ENCODE measurements at places on chromosomes 5 and 9. TPM values are rescaled to one million over a fixed set of nuclear protein-coding genes. Genes with fewer than 3 reads are reported as not detected.

GRCh38 chr9:69834056-69834455, 13.4 kb downstream of the CFAP95 start:
- no peaks in the 10 kb centered on the region for H3K36me3 ChIP-seq
- peak overlapping the region; percentile 20 for H3K27ac ChIP-seq
- peaks cover 47% of the 10 kb centered on the region for H3K4me1 ChIP-seq
- H3K27me3 ChIP-seq, result no peaks in the 10 kb centered on the region

- H3K4me1 ChIP-seq, result no peaks in the 10 kb centered on the region
- H3K36me3 ChIP-seq, result no peaks in the 10 kb centered on the region
- H3K4me3 ChIP-seq, result no peak overlapping the region
- DNase-seq, result no peak
- no peaks in the 10 kb centered on the region for H3K27me3 ChIP-seq
Observed at GRCh38 chr9:15606643-15607472, 54.0 kb downstream of the CCDC171 start.

PKD2L2 gene
- not detected for total RNA-seq

DNA sequence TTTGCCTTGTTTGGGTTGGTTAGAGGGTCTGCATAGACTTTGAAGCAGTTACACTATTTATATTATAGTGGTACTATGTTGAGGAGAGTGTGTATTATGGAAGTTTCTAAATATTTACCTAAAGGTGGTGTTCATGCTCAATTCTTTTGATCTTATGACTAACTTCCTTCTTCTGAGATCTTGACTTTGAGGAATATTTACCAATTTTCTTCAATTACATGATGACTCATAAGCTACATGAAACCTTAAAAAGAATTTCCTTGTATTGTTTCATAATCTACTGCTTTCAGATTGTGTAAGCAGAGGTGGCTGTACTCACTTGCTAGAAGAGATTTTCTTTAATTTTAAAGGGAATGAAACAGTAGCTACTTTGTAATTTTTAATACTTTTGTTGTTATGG, 276.1 kb downstream of the TAF11L14 start:
- H3K27me3 ChIP-seq, result no peaks in the 10 kb centered on the region
- H3K4me1 ChIP-seq, result no peaks in the 10 kb centered on the region
- no peak overlapping the region for H3K27ac ChIP-seq
- H3K4me3 ChIP-seq, result no peak overlapping the region
- no peaks in the 10 kb centered on the region for H3K36me3 ChIP-seq

DNA sequence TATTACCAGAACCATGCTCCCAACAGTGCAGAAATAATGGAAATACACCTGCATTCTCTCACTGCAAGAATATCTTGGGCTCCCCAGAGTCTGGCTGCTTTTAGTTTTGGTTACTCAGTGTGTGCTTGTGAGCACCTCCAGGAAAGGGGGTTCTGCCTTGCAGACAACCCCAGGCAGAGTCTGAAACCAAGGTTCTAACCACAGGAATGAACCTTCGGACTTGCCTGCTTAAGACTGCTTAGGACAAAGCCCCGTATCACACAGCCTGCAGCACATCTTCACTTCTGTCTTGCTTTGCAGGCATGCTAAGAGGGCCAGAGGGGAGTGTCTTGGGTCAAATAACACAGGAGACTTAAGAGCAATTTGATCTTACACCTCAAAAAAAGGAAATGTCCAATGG, 94.8 kb upstream of the SPATA31C2 start:
- H3K27me3 ChIP-seq, result peaks cover 14% of the 10 kb centered on the region
- no peak overlapping the region for H3K4me3 ChIP-seq
- peaks cover 5% of the 10 kb centered on the region for H3K4me1 ChIP-seq
- no peak for DNase-seq
- H3K36me3 ChIP-seq, result no peaks in the 10 kb centered on the region

CDX1 gene
- total RNA-seq, result not detected

DNA sequence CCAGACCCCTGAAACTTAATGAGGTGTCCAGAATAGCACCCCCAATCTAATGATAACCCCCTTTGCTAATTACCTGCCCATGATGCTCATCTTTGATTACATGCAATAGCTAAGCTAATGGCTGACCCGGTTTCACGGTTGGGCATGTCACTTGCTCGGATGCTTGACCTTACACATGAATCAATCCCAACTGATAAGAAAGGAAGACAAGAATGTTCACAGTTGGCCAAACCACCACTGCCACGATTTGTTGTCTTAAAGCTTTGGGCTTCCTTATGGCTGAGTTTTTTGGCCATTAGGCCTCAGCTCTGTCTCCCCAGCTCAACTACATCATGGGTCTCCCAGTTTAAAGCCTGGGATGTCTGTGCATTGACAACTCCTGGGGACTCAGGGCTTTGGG, 53.1 kb upstream of the TGFBR1 start:
- no peaks in the 10 kb centered on the region for H3K36me3 ChIP-seq
- peaks cover 36% of the 10 kb centered on the region for H3K4me1 ChIP-seq
- no peak overlapping the region for H3K4me3 ChIP-seq

STING1 gene
- 183 TPM for total RNA-seq

- H3K27me3 ChIP-seq, result no peaks in the 10 kb centered on the region
- no peak overlapping the region for H3K4me3 ChIP-seq
- no peaks in the 10 kb centered on the region for H3K36me3 ChIP-seq
- no peak overlapping the region for H3K27ac ChIP-seq
- H3K4me1 ChIP-seq, result peaks cover 3% of the 10 kb centered on the region
Observed at GRCh38 chr5:143128412-143129071, 274.9 kb downstream of the NR3C1 start.

- no peak overlapping the region for H3K4me3 ChIP-seq
- H3K4me1 ChIP-seq, result peaks cover 20% of the 10 kb centered on the region
- no peak overlapping the region for H3K27ac ChIP-seq
- no peaks in the 10 kb centered on the region for H3K36me3 ChIP-seq
Observed at GRCh38 chr9:107491081-107492053, 1.8 kb upstream of the KLF4 start.

- peaks cover 12% of the 10 kb centered on the region for H3K4me1 ChIP-seq
- no peak for DNase-seq
- H3K27ac ChIP-seq, result no peak overlapping the region
- no peaks in the 10 kb centered on the region for H3K27me3 ChIP-seq
Observed at GRCh38 chr9:6078382-6079105, 63.1 kb upstream of the RANBP6 start.

KIAA0825 gene
- 1.3 TPM for total RNA-seq

DNA sequence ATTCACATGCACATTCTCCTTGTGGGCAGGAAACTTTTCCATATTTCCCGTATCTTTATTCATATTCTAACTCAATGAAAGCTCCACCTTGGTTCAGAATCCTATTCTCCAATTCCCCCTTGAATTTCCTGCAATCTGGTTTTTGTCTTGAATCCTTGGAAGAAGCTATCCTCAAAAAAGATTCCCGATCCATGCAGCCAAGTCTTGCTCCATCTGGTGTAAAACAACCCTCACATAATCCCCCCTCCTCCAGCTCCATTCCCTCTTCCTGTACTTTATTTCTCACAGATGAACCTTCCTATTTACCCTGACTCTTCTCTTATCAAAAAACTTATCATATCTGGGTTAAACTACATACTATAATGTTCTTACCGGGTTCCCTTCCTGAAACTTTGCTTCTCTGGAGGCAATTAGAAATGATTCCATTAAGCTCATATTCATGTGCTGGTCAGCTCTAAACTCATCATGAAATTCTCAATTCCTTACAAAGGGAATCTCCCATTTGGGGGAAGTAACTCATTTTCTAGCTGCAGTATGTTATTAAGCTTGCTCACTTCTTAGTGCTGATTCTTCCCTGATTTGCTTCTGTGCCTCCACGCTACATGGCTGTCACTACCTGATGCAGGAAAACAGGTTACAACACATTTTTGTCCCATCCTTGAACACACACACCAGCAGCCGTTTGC, 81.7 kb downstream of the GNAQ start:
- no peak for DNase-seq
- H3K4me3 ChIP-seq, result no peak overlapping the region
- H3K27me3 ChIP-seq, result no peaks in the 10 kb centered on the region
- H3K27ac ChIP-seq, result no peak overlapping the region
- peaks cover 57% of the 10 kb centered on the region for H3K4me1 ChIP-seq

DNA sequence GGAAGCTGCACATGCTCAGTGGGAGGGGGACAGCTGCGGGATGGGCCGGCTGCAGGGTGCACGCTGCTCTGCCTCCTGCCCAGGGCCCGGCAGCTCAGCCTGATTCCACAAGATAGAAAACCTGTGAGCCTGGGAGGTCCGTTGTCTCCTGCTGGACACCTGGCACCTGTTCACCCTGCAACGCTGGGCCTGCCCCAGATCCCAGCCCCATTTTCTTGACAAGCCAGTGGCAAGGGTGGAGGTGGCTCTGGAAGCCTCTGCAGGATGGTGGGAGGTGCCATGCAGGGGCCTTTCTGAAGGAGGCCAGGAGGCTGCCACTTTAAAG, 68.1 kb upstream of the RNF130 start:
- DNase-seq, result no peak
- H3K4me3 ChIP-seq, result no peak overlapping the region
- H3K36me3 ChIP-seq, result no peaks in the 10 kb centered on the region
- H3K27me3 ChIP-seq, result peaks cover 6% of the 10 kb centered on the region
- H3K4me1 ChIP-seq, result peaks cover 8% of the 10 kb centered on the region

DNA sequence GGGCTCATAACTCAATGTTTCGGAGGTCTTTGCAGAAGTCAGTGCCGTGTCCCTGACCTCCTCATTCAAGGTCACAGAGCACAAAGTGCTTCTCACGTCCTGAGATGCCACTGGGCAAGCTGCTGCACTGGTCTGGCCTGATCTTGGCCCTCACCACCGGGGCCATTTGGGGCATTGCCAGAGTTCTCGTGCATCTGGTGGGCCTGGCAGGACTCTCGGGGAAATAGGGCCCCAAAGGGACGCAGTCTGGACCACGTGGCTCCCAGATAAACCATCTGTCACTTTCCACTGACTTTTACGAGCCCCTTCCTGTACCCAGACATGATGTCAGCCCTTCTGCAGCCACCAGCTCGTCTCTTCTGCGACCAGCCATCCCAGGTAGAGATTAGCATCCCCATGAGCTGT, 54.8 kb downstream of the HRH2 start:
- no peak overlapping the region for H3K4me3 ChIP-seq
- DNase-seq, result no peak
- H3K4me1 ChIP-seq, result peaks cover 7% of the 10 kb centered on the region
- H3K36me3 ChIP-seq, result peaks cover 4% of the 10 kb centered on the region
- no peak overlapping the region for H3K27ac ChIP-seq

GRCh38 chr5:43036856-43037635, 3.1 kb downstream of the ANXA2R start:
- H3K36me3 ChIP-seq, result no peaks in the 10 kb centered on the region
- no peak for DNase-seq
- H3K4me1 ChIP-seq, result peaks cover 36% of the 10 kb centered on the region
- no peaks in the 10 kb centered on the region for H3K27me3 ChIP-seq
- H3K4me3 ChIP-seq, result peak overlapping the region; percentile 81
- H3K27ac ChIP-seq, result peak overlapping the region; percentile 83

DNA sequence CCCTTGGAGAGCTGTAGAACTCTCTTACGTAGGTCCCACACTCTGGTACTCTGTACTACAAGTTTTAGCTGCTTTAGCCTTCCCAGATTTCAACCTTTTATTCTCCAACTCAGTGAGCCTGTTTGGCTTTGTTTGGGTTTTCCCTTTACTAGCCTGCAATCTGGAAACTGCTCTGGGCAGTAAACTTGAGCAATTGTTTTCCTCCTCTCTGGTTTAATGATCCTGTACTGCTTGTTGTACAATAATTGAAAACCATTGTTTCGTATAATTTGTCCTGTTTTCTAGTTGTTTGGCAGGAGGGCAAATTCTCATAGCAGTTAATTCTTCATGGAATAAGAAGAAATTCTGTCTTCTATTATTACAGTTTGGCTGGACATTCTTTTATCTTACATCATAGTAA, 62.8 kb upstream of the TLX3 start:
- peaks cover 2% of the 10 kb centered on the region for H3K36me3 ChIP-seq
- no peak overlapping the region for H3K27ac ChIP-seq
- H3K4me1 ChIP-seq, result no peaks in the 10 kb centered on the region
- no peak for DNase-seq
- peaks cover 5% of the 10 kb centered on the region for H3K27me3 ChIP-seq

DNA sequence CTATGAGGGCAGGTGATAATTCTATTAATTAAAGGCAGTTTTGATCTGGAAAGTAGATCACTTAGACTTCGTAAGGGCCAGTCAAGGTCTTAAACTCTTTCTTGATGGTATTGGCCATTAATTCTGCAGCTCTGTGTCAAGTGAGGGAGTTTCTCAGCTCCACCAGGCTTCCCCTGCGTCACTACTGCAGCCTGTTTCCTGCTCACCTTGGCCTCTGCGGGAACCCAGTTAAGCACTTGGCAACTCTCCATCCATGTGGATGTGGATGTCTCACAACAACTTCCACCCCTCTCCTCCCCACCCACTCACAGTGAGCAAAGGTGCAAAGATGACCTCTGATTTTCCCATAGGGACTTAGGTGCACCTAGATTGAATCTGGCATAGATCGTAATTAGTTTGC, 191.6 kb downstream of the PLK2 start:
- no peaks in the 10 kb centered on the region for H3K4me1 ChIP-seq
- peaks cover 3% of the 10 kb centered on the region for H3K27me3 ChIP-seq
- no peak for DNase-seq
- no peaks in the 10 kb centered on the region for H3K36me3 ChIP-seq
- no peak overlapping the region for H3K4me3 ChIP-seq
- no peak overlapping the region for H3K27ac ChIP-seq

- H3K4me3 ChIP-seq, result no peak overlapping the region
- no peaks in the 10 kb centered on the region for H3K36me3 ChIP-seq
- DNase-seq, result no peak
Observed at GRCh38 chr5:174446446-174446845, 277.9 kb upstream of the MSX2 start.

KCNIP1 gene
- not detected for total RNA-seq

DNA sequence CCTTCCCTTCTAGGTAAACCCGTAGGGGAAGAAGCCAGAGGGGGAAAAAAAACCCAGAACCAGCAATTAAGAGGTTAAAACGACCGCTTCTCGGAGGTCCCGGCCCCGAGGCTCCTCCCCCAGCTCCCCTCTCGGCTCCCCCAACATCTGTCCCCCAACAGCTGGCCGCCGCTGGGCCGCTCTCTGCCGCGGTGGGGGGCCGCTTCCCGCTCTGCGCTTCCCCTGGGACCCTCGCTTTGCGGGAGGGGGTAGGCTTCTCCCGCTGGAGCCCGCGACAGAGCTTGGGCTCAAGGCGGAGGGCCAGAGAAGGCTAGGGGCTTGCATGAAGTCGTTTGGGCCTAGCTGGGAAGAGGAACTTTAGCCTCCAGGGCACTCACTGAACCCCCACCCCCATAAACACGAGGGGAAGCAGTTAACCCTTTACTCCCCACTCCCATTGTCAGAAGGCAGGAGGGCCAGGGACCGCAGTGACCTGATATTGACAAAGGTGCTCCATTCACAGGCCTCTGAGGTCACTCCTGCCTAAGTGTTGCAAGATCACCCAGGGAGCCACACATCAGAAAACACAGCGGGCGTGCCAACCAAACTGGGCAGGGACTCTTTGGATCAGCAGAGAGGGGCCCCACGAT, 7.5 kb downstream of the LHX6 start:
- peaks cover 25% of the 10 kb centered on the region for H3K4me1 ChIP-seq
- no peak overlapping the region for H3K27ac ChIP-seq
- no peaks in the 10 kb centered on the region for H3K36me3 ChIP-seq
- H3K27me3 ChIP-seq, result peaks cover 71% of the 10 kb centered on the region

- no peak for DNase-seq
- no peak overlapping the region for H3K27ac ChIP-seq
- H3K4me1 ChIP-seq, result peaks cover 36% of the 10 kb centered on the region
- no peaks in the 10 kb centered on the region for H3K27me3 ChIP-seq
- peaks cover 3% of the 10 kb centered on the region for H3K36me3 ChIP-seq
Observed at GRCh38 chr5:139401546-139401945, 2.3 kb downstream of the SPATA24 start.

All from activated CD4-positive, alpha-beta T cell treated with anti-CD3 and anti-CD28 coated beads for 36 hours (primary cell).